COR-L47 (cell line): ENCODE measurements at places on chromosomes 3 and 15.

DNA sequence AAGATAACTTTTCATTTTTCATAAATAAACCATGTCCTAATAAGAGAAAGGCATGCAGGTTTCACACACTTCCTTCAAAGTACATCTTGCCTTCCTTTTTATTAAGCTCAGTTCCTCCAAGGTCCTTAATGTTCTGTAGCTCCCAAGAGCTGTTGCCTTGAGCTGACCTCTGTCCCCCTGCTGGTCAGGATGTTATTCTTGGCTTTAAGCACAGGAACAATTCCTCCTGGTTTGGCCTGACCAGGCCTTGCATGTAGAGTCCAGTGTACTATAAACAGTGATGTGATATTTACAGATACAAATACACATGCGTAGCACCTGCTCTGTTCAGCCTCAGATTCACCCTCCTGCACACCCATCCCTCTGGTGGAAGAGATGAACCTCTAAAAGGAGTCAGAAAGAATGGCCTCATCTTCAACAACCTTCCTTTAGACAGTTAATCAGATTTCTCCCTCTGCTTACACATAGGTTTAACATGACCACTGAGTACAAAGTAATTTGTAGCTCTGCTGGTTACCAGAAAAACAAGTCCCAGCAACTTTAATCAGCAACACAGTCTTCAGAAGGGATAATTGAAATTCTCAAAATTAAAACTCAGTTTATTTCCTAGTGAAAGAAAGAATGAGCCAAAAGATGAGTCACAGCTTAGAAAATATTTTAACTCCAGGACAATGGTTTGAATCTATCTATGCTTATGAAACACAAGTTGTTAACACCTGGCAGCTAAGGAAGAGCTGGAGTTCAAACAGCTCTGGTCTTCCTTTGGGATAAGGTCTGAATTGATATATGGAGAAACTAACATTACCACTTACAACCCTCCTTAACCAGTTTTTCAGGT, 46.5 kb downstream of the PTPN9 start:
- no peak for DNase-seq

- no peak for DNase-seq
These were observed 226.0 kb upstream of the CHRM5 start for GRCh38 chr15:33742306-33742705.

DNA sequence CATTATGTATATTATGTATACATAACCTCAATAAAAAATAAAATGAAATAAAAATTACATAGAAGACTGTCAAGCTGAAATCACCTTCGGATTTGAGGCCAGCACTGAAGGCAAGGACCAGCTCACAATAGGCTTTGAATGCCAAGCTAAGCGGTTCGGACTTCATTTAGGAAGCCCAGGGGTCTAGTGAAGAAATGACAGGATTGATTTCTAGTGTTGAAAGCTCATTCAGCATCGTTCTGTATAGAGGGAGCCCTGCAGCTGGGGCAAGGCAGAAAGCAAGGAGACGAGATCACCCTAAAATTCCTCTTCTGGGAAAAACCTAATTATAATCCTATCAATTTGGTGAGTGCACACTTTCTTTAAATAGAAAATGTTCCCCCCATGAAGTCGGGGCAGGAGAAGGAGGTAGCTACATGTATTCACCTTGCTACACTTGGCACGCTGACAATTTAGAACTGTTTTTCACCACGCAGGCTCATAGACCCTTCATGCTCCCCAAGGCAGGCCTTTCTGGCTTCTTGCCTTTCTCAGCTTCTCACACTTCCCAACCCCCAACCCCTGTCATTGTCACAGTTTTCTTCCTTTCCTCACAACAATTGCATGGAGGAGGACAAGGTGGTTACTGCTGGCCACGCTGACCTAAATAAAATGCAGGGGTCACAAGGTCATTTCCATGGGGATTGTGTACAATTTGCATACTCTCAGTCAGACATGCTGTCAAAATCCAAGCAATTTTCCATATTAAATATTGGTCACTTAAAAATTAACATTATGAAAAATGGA, 44.4 kb upstream of the SSR3 start:
- no peak for DNase-seq

DNA sequence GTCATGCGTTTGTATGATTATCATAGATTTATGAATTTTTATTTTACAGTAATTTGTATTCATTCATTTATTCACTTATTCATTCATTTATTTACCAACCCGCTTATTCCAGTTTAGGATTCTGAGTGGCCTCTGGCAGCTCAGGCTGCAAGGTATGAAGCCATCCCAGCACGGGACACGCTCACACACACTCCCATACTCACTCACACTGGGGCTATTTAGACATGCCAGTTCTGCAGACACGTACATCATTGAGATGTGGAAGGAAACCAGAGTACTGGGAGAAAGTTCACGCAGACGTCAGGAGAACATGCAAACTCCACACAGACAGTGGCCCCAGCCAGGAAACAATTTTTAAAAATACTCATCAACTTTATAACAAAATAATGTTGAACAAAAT, 5.1 kb downstream of the CDIN1 start:
- DNase-seq = no peak

- DNase-seq = no peak
These were observed 145.1 kb upstream of the CNTN4 start for GRCh38 chr3:1953536-1953935.

DNA sequence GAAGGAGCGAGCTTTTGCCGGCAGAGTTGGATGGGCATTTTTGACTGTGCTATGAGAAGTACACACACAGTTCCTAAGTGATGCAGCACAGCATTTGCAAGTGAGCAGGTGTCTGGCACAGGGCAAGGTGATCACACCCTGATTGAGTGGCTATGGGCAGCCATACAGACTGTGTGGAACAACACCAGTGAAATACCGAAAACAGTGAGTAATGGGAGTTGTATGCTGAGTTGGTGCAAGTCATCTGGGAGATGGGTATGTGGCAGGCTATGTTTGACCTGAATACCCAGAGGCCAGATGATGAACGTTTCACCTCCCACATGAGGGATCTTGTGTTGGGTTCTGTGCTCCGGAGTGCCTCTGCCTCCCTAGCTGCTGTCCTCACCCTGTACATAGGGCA, 53.5 kb upstream of the TIPARP start:
- DNase-seq = no peak

DNA sequence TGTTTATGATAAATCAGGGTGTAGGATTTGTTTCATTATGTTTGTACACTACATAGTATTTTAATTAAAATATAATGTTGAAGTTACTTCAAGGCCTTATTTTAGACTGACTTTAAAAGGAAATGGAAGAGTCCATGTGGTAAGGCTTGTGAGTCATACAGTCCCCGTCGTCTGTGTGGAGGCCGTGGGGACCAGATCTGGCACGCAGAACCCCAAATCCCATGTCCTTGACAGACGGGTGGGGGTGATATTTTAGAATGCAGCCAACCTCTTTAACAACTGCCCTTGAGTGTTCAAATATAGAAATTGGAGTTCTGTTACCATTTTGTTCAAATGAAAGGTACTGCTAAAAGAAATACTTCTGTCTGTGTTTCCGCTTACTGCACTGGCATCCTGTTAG, 35.8 kb downstream of the ABHD17C start:
- no peak for DNase-seq

- DNase-seq = no peak
These were observed 93.6 kb upstream of the OSTN start for GRCh38 chr3:191105418-191105817.

GRCh38 chr3:178233371-178234071, 302.7 kb upstream of the KCNMB2 start:
- DNase-seq = no peak

DNA sequence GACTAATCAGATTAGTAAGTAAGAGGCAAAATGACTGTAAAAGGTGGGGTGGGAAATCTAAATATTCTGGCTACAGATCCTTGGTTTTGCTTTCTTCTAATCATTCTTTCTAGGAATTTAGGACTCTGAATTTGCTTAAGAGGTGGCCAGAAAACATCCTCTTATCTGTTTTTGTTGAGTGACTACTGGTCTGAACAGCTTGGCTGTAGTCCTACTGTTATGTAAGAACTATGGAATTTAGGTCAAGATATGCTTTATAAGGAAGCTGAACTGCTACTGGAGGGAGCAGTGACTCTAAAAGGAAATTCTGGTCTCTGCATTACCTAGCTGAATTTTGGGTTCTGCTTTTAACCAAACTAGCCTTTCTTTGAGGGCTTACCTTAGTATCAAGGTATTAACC, 33.5 kb upstream of the CSPG5 start:
- DNase-seq = no peak

DNA sequence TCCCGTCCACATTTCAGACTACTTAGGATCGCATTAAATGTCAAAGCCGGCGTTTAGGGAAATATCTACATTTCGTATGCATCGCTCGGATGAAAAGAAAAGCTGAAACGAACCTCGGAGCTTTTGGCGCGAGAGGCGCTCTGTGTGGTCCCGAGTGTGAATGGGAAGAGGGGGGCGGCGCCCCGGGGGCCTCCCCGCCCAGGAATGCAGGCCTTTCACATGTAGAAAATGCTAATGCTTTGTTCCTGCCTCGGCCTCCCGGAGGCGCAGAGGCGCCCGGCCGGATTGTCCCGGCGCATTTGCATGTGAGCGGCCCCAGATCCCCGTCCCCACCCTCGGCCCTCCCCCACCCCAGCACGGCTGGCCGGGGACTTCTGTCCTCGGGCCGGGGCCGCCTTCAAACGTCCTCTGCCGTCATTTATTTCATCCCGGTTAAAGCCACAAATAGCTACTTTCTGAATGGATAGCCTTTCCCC, 37.0 kb upstream of the TRIM71 start:
- no peak for DNase-seq

GRCh38 chr3:158775426-158776410, 26.1 kb upstream of the MFSD1 start:
- DNase-seq = no peak
